ENCODE measurements at places on chromosomes 4 and X.

GRCh38 chrX:12080265-12080664 is 58.0 kb upstream of the FRMPD4 start:
- DNase-seq: no peak

DNA sequence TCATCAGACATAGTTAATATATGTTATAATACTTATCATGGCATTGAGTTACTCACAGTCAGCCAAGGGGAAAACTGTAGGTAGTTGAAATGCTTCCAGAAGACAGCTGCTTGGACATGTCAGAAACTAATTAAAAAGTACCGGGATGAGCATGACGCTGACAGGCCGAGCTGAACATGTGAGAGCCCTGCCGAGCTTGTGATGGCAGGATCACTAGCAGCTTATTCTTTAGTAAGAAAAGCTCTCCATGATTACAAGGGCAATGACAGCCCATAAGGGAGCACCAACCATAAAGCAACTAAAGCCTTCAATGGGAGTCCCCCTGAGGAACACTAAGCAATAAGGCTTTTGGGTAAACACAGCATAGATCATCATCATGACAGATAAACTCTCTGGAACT is 435.6 kb downstream of the TLL1 start:
- DNase-seq: no peak

GRCh38 chr4:786861-787300 is 39.0 kb downstream of the CPLX1 start:
- DNase-seq: no peak

GRCh38 chrX:146581981-146582712 is 227.4 kb upstream of the CXorf51B start:
- no peak for DNase-seq

DNA sequence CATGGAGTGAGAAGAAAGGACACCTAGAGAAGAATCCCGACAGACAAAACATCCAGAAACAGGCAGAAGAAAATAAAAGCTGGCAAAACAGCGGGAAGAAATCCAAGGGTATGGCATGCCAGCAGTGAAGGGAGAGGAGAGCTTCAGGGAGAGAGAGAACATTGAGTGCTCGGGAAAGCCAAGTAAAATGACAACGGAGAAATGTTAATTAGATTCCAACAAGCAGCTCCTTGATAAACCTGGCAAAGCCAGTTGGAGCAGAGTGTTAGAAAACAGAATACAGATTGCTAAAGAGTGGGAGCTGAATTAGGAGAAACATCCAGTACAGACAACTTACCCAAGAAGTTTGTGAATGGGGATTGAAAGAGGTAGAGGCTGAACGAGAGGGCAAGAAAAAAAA is 40.4 kb upstream of the MAOA start:
- DNase-seq: no peak

DNA sequence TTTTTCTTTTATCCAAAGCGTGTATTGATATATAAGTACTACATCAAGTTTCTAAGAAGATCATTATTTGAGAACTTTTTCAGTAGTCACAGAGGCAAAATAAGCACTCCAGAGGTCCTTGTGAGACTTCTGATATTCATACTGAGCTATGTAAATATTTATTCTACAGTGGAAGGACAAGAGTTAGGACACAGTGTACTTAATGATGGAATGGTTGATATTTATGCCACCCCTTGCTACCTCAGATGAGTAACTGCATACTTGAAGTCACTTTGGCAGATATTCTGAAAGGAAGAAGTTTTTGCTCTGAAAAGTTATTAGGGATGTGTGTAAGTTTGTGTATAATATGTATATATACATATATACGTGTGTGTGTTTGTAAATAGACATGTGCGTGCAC is 30.3 kb downstream of the MAGEA1 start:
- DNase-seq: no peak

DNA sequence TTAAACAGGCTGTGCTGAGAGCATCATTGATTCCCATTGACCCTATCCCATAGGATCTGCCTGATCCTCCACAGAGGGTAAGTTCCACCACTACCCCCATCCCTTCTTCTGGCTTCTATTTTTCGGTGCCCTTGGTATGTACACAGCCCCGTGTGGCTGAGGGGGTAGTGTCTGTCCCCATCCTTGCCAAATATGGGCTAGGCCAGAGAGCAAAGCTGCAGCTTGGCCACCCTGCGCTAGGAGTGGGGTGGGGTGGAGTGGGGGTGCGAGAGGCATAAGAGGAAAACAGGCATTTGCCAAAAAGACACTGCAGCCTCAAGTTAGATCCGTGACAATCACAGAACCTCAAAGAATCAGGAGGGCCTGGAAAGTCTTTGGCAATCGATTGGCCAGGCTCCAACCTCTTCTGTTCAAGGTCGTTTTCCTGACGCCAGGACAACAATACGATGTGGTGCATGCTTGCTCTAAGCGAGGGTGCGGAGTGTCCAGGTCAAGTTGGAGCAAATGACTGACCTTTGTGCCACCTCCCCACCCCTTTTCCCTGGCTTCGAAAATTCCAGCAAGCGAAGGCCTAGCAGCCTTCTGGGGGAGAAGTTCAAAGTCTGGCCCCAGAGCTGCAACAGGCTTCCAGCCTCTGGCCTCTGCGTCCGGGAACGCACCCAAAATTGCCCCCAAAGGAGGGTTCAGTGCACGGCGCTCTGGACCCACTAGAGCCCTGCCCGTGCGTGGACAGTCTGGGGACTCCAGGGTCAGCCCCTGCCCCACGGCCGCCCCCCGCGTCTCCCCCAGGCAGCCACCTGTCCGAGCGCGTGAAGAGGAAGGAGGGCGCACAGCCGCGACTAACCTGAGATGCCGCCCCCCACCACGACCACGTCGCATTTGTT is 598 bp downstream of the MAOB start:
- no peak for DNase-seq

DNA sequence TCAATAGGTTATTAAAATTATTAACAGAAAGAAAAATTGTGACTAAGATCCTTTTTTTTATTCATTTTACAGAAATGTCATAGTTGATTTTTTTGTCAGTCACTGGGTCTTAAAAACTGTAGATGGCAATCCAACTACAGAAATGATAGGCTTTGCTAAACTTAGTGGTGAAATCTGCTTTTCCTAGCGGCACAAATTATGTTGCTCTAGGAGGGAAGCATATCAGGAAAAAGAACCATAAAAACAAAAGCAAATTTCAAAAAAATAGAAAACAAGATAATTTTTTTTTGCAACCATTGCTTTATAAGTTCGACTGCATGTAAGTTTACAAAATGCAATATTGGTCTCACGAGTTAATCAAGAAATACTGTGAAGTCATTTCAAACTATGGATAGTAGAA is 443.5 kb upstream of the IGFBP7 start:
- DNase-seq: no peak

DNA sequence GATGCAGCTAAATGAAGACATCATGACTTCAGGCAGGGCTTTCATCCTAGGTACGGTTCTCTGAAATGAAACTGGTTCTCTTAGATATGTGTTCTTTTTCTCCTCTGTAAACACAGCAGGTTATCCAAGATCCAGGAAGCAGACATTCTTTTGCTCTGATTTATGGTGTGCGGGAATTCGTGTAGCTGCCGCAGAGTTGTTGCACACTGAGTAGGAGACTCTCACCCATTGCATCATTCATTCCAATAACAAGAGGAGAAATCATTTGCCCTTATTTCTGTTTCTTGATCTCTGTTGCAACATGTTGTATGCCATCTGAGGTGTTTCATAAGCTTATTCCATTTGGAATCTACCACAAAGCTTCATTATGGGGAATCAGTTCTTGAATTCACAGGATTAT is 133.6 kb upstream of the VCX2 start:
- no peak for DNase-seq

DNA sequence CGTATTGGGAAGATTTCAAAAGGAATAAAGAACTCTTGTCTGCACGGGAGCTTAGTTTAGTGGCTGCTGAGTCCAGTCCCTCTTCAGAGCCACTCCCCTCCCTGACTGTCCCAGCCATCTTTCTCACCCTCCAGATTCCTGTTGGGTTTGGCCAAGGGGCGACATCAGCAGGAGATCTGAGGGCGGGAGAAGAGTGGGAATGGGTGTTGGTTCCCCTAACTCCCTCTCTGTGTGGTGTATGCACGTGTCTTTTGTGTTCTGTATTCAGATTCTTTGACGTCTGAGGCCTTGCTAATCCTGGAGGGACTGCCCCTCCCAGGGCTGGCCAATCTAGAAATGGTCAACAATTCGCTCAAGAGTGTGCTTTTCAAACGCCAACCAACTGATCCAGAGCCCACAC is 37.4 kb downstream of the CYTL1 start:
- no peak for DNase-seq

DNA sequence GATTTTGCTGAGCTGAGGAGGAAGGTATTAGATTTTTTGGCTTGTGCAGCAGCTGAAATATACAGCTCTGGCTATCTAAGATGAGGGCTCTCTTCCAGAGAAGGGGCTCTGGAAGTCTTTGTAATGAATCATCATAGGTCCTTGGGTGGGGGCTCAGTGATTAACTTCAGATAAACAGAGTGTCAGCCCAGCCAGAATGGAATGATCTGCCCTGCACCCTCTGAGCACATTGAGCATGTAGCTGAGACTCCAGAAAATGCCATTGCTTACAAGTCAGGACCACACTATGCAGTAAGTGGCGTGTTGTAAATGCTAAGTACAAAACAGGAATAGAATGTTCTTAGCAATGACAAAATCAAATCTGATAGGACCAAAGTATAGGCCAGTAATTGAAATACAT is 836.0 kb downstream of the PDHA2 start:
- no peak for DNase-seq

- DNase-seq: no peak
These were observed 489.7 kb upstream of the GNPDA2 start for GRCh38 chr4:45215976-45216542.

- DNase-seq: no peak
These were observed 13.2 kb downstream of the SNX25 start for GRCh38 chr4:185222598-185222997.

GRCh38 chr4:165592386-165592785 is 213.6 kb downstream of the CPE start:
- DNase-seq: no peak

GRCh38 chr4:107261241-107261874 is 225.2 kb upstream of the DKK2 start:
- DNase-seq: no peak

GRCh38 chr4:152535360-152535902 is 461 bp downstream of the FBXW7 start:
- no peak for DNase-seq

DNA sequence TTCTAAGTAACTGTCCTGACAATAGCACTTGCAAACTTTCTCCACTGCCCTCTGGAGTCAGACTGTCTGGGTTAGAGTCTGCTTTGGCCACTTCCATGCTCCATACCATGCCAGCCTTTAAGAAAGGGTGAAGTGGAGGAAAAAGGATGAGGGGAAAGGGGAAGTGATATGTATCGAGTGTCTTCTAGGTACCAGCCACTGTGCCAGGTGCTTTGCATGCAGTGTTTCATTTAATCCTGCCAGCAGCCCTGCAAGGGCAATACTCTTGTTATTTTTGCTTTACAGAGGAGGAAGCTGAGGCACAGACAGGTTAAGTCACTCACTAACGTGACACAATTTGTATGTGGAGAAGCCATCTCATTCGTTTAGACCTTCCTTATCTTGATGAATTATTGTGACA is 55.6 kb downstream of the RTL9 start:
- no peak for DNase-seq

- no peak for DNase-seq
These were observed 935.2 kb downstream of the TRAM1L1 start for GRCh38 chr4:116150152-116150551.

DNA sequence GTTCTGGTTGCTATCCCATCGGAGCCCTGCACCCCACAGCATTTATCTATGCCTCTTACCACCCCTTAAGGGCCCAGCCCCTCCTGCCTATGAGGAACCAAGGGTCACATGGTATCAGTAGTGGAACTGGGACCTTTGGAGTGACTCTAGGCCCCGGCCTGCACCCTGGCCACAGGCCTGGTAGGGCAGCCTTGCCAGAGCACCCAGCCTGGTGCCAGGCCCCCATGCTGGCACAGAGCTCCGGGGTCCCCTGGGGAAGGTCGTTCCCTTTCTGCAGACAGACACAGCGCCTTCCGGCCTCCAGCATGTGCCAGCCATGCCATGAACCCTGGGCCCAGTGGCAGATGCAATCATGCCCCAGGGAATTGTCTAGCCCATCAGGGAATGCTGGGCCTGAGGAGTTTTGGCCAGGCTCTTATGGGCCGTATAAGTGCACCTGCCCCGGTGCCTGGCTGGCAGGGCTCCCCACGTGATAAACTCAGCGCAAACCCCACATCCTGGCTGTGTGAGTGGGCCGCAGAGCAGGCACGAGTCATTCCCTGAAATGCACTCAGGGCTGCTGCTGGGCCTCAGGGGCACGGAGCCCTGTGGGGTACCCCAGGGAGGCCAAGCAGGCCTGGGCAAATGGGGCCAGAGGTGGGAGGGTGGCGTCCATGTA is 19.8 kb upstream of the ADD1 start:
- no peak for DNase-seq

- no peak for DNase-seq
These were observed 134.2 kb downstream of the GALNTL6 start for GRCh38 chr4:171947400-171947799.

Measured in right atrium auricular region (tissue), 2 donors.